ENCODE measurements at places on chromosomes 3 and 15.

DNA sequence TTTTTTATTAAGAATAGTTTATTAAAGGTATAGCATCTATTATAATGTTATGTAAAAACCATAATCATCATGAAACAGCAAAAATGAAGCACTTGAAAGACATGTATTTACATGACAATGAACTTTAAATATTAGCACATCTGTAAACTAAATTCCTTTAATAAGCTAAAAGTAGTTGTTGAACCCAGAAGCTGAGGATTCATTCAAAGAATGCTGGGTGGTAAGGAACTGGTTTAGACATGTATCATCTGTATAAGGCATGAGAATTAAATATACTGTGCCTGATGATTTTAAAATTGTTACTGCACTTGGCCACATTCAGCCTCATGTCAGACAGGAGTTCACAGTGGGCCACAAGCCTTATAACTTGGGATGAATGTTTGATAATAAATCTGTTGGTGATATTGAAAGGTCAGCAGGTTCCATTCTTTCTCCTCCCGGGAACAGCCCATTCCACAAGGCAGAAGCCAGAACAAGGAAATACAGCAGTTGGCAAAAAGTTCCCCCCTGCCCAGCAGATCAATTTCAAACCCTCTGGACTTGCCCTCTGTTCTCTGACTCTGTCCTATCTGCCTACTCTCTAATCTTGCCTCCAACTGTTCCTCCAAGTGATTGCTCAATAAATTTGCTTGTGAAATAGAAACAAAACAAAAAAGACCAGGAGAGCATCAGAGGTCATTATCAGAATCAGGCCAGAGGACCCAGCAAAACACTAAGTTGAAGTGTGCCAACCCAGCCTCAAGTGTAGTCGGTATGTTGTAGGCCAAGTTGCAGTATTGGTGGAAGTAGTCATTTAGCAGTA lies 49.8 kb upstream of the TEX264 start:
- no peak for DNase-seq

DNA sequence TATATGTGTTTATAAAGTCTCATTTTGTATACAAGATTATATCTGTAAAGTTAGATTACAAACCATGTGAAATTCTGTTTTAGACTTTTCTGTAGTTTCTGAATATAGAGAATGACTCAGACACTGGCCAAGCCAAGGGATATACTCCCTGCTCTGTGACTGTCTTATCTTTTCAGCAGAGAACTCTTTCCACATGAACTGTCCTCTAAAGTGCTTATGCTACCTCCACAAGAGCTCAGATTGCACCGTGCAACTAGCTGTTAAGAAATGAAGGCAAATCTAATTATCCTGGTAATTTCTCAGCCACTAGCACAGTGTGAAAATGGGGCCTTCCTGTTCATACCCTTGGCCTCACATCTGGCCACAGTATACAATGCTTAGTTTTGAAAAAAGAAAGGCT lies 44.3 kb upstream of the CPNE4 start:
- no peak for DNase-seq

- no peak for DNase-seq
Measured at GRCh38 chr3:42702066-42702951, at the start of gene HHATL. Gene HHATL (minus strand): TSS chr3:42702798. CDS start chr3:42700826, 1,972 bp downstream.

DNA sequence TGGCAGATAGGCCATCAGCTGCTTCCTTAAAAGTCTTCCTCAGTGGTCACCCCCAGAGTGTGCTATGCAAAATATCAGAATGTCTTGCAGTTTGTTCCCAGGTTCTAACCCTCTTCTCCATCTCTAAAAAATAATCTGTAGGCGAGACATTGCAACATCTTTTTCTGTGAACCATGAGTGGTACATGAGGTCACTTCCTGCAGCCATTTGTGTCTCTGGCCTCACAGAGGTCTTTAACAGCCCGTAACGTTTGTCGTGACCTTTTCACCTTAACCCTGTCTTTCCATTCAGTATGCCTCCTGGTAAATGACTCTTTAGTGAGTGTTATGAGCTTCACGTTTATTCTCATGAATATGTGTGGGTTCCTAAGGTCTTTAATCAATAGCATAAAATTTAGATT lies 145.4 kb downstream of the KLHL25 start:
- no peak for DNase-seq

GRCh38 chr15:85030301-85030929 lies 48.8 kb downstream of the PDE8A start:
- DNase-seq = no peak

DNA sequence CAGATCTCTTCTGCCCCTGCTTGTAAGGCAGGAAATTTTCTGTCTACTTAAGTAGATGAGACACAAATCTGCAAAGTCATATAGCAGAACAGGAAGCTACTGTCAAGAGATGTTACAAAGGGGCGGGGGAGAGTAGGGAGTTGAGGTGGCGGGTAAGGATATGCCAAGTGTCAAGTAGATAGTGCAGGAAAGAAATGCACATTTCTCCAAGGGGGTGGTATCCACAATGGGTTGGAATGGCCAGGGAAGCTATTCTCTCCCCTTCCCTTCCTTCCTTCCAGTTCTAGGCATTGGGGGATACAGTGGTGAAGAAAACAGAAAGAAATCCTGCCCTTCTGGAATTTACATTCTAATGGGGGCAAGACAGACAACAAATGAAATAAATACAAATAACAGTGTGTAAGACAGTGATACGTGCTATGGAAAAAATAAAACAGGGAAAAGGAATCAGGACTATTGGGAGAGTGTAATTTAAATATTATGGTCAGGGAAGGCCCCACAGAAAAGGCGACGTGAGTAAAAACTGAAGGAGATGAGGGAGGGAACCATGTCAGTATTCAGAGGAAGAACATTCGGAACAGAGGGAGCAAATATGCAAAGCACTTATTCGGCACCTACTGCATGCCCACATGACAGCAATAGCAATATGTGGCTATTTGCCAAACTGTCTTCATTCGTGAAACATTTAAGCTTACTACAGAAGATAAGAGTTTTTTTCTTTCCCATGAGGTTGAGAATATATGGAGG lies 42.8 kb upstream of the RNU6-1 start:
- DNase-seq = no peak

DNA sequence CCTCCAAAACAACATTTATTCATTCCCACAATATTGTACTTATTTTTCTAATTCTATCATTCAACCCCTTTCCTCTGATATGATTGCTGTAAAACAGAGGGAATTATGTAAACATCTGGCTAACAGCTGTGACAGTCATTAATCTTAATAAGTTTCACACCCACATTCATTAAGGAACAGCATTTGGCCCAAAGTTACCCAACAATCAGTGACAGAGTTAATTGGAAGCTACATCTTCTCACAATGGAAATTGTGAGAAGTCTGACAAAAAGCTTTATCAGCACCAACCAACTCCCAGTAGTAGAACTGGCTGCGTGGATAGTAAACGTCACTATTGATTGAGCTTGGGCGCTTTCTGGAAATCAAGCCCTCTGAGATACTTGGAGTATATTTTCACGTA lies 165.8 kb upstream of the SLC24A5 start:
- no peak for DNase-seq

- DNase-seq = no peak
Measured at GRCh38 chr15:50905055-50905454, 3.4 kb upstream of the AP4E1 start.

- DNase-seq = no peak
Measured at GRCh38 chr3:5017925-5018531, 38.8 kb downstream of the BHLHE40 start.

DNA sequence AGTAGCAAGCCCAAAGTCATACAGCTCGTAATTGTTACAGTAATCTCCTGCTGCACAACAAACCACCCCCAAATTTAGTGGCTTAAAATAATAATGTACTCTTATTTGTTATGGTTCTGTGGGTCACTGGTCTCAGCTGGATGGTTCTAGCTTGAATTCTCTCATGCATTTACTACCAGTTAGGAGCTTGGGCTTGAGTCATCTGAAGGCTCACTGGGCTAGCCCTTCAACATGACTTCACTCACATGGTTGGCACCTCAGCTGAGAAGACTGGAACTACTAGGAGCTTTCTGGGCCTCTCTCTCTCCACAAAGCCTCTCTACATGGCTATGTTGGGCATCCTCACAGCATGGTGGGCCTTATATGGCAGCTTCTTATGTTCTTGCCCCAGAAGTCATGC lies 12.5 kb downstream of the PCOLCE2 start:
- no peak for DNase-seq

DNA sequence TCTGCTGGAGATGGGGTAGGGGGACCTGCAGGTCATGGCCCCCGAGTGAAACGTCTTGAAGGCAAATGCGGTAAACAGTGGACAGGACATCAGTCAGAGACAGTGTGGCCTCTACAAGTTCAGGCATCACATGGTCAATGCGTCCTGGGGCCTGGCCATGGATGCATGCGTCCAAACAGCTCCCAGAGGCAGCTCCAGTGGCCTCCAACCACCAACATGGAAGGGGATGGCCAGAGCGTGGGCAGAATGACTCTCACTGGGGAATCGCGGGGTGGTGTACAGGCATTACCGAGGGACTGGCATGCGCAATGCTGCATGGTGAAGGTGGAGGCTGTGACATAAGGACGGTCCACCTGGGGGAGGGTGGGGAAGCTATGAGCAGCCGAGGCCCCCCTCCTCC lies 35.6 kb upstream of the IQSEC1 start:
- DNase-seq = no peak

DNA sequence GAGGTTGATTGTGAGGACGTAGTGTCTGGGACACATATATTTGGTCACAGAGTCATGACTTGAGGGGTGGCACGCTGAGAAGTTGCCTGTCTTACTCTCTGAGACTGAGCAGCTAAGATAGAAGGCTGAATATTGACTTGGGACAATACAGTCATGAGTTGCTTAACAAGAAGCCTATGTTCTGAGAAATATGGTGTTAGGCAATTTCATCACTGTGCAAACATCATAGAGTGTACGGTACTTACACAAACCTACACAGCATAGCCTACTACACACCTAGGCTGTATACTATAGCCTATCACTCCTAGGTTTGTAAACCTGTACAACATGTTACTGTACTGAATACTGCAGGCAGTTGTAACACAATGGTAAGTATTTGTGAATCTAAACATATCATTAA lies 30.3 kb upstream of the SPESP1 start:
- DNase-seq = no peak

DNA sequence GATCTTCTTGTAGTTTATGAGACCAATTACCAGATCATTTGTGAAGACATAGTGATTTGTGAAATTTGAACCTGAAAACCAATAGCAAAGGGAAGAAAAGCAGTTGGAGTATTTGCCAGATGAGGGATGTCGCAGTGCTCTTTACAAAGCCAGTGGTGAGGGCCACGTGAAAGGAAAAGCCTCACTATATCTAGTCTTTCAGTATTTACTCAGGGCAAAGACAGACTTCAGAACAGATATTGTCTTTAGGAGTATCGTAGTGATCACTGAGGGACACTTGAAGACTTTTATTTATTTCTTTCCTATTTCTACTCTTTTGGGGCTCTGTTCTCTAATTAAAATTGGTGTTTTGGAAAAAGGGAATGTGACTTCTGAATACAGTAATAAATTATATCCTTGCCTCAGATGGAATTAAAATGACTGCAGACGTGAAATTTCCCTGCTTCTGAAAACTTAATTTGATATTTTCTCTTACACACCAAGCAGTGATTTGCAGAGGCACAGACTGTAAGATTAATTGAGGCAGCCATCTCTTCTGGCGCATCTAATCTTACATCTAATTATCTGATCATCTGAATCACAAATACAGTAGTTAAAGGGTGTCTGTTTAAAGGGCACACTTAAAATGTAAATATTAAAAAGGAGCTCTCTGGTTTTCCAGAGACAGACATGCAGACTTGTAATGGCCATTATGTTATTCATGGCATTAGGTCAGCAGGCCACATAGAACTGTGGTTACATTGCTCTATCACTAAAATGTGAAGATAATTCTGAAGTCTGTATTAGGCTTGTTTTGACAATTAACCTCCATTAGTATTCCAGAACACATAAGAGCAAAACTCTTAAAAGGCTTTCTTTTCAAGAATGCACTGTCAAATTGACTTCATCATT lies 193.0 kb upstream of the GOLIM4 start:
- DNase-seq = no peak

DNA sequence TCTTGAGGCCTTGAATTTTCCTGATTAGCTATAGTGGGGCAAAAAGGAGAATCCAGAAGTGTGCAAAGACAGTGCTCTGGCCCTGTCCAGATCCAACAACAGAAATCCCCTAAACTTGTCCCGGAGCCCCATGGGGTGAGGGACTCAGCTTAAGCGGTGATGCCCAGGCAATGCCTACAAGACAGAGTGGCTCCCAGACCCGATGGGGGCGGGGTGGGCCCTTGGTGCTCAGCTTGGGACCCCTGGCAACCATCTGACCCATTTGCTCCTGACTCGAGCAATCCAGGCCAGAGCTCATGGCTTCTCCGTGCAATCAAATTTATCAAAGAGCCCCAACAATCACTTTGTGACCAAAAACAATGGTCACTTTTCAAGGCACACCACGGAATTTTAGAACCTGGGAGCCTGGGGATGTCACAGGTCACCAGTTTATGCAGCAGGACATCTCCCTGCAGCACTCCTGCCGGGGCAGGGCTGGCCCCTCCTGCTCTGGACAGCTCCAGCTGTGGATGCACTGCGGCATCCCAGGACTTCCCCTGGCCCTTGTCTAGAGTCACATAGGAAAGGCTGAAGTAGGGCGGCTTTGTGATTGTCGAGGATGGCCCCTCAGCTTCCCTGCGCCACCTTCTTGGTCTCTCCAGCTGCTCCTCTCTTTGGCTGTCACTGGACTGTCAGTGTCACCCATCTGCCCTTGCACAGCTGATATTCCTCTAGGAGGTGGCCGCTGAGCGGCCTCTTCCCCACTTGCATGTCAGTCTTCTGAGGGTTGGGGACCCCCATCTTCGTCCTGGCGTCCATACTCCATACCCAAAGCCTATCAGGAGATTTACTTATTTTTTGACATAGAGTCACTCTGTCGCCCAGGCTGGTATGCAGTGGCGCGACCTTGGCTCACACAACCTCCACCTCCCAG lies 28.4 kb downstream of the RGMA start:
- DNase-seq = no peak

DNA sequence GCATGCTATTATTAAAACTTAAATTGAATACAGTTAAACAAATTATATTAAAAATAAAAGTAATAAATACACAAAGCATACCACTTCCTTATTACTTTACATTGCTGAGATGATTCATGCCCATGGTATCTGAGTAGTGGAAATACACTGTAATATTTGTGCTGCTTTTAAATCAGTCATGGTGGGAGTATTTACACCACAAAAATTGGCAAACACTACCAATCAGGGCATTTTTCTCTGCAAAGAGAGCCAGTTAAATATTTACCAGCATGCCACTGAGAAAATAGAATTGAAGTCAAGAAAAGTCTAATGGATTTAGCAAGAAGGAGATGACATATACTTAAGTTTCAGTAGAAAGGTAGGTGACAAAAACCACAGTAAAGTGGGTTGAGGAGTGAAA lies 19.6 kb downstream of the PPARG start:
- DNase-seq = no peak

GRCh38 chr3:89314454-89315098 lies 207.2 kb downstream of the EPHA3 start:
- peak; percentile 1 for DNase-seq

- no peak for DNase-seq
Measured at GRCh38 chr3:150736316-150736719, 26.7 kb downstream of the SIAH2 start.

DNA sequence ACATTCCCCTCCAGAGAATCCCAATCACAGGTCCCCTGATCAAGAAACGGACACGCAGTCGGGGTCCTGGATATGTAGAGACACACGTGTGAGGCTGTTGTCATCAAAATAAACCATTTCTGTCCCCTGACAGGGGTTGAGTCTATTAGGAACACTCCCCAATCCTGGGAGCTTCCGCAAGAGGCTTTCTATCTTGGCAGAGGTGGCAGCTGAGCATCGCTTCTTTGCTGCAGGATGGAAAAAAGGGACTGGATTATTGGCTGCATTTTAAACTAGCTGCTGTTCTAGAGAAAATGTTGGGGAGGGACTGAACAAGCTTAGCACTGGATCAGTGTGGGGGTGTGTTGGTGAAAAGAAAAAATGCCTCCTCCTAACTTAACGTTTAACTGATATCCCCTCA lies 2.5 kb upstream of the CNTN4 start:
- DNase-seq = peak; percentile 61

All from cerebellum (tissue), 4 donors.